ENCODE measurements at places on chromosomes 5 and 9.

DNA sequence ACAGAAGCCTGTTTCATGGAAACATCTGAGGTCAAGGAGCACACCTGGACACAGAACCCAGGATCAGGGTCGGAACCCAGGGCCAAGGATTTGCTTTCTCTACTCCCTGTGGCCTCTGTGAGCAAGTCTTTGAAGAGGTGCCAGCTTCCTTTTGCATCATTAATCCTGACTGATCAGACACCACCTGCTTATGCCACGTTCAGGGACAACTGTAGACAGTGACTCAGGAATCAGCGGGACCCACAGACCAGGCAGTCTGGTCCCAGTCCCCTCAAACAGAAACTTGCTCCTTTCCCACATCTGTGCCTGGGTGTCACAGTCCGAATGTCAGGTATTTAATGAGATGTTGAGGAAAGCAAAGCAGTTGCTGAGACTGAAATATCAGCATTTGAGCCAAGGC lies 154.8 kb downstream of the SGCD start:
- no peak for DNase-seq

GRCh38 chr9:35649431-35650340 lies 1.0 kb downstream of the SIT1 start:
- no peak for DNase-seq

- DNase-seq = no peak
Measured at GRCh38 chr9:123912167-123912897, 17.6 kb downstream of the DENND1A start.

DNA sequence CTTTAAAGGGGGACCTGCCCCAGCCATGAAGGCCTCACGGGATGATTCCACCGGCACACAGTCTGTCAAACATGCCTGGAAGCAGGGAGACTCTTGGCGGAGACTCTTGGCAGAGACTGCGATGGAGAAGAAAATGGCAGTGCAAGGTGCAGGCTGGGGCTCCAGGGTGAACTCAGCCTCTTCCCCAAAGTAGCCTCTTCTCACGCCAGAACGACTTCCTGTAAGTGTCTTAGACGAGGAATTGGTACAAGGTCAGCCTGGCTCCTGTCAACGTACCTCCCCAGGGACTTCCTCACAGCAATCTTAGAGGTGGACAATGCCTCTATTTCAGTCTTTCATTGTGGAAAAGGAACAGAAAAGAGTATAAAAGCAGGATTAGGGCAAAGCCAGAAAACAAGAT lies 109.3 kb downstream of the UGCG start:
- no peak for DNase-seq

- DNase-seq = no peak
Measured at GRCh38 chr5:18605186-18605585, 970.9 kb downstream of the TAF11L14 start.

- no peak for DNase-seq
Measured at GRCh38 chr5:41748631-41749030, 121.6 kb downstream of the OXCT1 start.

- no peak for DNase-seq
Measured at GRCh38 chr5:29508131-29508530, 1685.4 kb upstream of the CDH6 start.

- no peak for DNase-seq
Measured at GRCh38 chr5:112411903-112412302, 7.2 kb downstream of the EPB41L4A start.

- no peak for DNase-seq
Measured at GRCh38 chr9:110101531-110102161, 106.3 kb downstream of the C9orf152 start.

DNA sequence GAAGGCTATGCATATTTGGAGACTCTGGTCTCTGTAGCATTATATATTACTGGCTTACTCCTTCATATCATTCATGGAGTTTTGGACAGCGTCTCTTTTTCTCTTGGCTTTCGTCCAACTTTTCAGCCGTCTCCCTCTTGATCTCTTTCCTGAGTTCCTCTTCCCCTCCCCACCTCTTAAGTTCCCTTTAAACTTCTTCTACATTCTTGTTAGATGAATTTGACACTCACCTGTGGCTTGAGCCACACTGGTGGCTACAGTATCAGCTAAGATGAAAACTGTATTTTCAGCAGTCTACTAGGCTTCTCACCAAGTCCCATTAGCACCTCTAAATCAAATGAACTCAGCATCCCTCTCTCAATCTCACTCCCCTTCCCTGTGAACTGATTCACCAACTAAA lies 128.1 kb downstream of the STARD4 start:
- DNase-seq = no peak

- DNase-seq = no peak
Measured at GRCh38 chr5:167638816-167639215, 652.6 kb upstream of the WWC1 start.

- DNase-seq = no peak
Measured at GRCh38 chr9:96022445-96023051, 147.1 kb downstream of the ERCC6L2 start.

DNA sequence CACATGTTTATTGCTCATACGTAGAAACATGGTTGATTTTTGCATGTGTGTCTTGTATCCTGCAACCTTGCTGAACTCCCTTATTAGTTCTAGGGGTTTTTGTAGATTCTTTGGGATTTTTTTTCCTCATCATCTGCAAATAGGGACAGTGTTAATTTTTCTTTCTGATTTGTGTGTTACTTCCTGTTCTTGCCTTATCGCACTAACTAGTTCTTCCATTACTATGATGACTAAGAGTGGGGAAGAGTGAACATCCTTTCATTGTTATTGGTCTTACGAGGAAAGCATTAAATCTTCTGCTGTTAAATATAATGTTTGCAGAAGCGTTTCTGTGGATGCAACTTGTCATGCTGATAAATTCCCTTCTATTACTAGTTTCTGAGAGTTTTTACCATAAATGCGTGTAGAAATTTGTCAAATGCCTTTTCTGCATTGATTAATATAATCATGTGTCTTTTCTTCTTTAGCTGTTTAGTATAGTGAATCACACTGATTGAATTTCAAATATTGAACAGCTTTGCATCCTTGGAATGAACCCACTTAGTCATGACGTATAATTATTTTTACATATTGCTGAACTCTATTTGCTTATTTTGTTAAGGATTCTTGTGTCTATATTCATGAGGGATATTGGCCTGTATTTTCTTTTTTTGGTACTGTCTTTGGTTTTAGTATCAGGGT lies 32.1 kb upstream of the RNF130 start:
- no peak for DNase-seq

- peak; percentile 29 for DNase-seq
Measured at GRCh38 chr9:69671879-69672595, at the start of gene APBA1. Gene APBA1, minus strand, starts transcription at chr9:69672371.

- DNase-seq = no peak
Measured at GRCh38 chr5:79135790-79136553, 24.4 kb downstream of the BHMT start.

DNA sequence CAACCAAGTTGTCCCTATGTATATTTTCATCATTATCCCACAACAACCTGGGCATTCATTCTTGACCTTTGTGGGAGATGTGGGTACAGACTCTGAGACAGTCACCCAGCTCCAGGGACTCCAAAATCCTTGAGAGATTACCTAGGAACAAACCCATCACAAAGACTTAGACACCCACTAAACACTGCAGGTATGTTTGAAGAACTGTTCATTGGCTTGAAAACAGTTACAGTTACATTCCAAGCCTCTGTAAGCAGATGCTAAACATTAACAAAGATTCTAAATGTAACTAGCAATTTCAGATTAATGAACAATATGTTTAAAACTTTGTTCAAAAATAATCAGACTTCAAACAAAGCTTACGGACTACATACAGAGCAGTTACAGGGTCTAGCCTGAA lies 24.7 kb downstream of the DEPDC1B start:
- no peak for DNase-seq

DNA sequence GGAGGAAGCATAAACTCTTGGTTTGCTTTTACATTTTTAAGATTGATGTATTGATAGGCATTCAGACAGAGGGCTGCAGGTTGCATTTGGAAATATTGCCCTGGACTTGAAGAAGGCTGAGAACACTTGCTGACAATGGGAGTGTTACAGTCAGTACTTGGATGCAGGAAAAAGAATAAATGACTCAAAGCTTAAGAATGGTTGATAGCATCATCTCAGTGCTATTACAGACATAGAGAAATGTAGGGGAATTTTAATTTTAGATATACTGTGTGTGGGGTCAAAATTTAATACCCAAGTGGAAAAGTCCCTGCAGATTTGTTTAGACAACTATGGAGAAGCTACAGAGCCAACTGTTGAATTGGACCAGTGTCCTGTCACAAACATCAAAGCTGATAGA lies 101.1 kb downstream of the ISL1 start:
- no peak for DNase-seq

GRCh38 chr9:26158631-26159150 lies 480.4 kb upstream of the TUSC1 start:
- no peak for DNase-seq

GRCh38 chr5:56078278-56079156 lies 83.8 kb upstream of the IL6ST start:
- no peak for DNase-seq

- DNase-seq = no peak
Measured at GRCh38 chr9:125745018-125745417, 2.2 kb upstream of the PBX3 start.

DNA sequence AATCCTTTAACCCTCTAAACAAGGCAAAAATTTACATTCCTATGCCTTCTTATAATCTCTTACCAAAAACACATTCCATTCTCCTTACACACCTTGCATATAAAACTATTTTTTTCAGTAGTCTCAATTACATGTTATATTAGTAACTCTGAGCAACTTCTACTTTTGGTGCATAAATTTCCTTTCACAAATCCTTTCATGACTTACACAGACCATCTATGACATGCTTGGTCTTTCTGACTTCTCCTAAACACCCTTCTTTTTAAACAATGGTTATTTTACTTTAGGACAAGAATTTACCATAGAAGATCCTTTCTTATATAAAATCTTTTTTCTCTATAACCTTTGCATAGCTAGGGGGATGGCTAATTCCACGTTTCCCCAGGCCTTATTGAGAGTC lies 208.0 kb upstream of the ARRDC3 start:
- DNase-seq = no peak

DNA sequence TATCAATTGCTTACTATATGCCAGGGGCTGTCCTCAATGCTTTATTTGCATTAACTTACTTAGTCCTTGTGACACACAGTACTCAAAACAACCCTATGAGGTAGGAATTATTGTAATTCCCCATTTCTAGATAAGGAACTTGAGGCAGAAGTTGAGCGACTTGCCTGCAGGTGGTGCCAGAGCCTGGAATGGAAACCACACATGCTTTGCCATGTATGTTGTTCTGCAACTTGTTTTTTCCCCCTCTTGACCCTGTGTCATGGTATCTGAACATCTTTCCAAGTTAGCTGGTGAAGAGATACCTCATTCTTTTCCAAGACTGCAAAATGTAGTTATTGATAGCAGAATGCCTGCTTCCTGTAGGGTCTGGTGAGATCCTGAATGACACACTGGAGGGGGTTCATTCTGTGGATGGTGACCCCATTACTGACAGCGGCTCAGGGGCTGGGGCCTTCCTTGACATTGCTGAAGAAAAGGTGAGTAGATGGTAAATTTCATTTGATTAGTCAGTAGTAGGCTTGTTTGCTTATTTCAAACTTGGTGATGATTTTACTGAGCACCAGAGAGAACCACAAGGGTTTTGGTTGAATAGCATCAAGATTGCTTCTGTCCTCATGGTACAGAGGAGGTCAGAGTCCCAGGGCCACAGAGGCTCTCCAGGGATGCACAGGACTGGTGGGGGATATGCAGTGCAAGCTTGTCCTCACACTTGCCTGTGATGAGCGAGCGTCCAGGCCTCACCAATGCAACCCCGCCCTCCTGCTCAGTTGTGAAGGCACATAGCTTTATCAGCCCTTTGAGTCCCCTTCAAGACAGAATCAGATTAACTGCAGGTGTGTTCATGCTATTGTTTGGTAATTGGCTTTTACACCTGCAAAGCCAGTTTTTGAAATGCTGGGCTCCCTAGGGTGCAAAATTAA lies 57.0 kb downstream of the COL15A1 start:
- peak; percentile 49 for DNase-seq

- DNase-seq = no peak
Measured at GRCh38 chr9:89734600-89735041, 129.8 kb downstream of the GADD45G start.

GRCh38 chr9:95092262-95093072 lies 225.0 kb downstream of the FANCC start:
- no peak for DNase-seq

- DNase-seq = no peak
Measured at GRCh38 chr5:122434205-122434970, 122.4 kb downstream of the SNCAIP start.

- DNase-seq = no peak
Measured at GRCh38 chr5:107294211-107294550, 376.6 kb downstream of the EFNA5 start.

GRCh38 chr5:166582416-166582815 lies 1709.0 kb upstream of the WWC1 start:
- no peak for DNase-seq
